ENCODE measurements at places on chromosomes 3 and 15.

DNA sequence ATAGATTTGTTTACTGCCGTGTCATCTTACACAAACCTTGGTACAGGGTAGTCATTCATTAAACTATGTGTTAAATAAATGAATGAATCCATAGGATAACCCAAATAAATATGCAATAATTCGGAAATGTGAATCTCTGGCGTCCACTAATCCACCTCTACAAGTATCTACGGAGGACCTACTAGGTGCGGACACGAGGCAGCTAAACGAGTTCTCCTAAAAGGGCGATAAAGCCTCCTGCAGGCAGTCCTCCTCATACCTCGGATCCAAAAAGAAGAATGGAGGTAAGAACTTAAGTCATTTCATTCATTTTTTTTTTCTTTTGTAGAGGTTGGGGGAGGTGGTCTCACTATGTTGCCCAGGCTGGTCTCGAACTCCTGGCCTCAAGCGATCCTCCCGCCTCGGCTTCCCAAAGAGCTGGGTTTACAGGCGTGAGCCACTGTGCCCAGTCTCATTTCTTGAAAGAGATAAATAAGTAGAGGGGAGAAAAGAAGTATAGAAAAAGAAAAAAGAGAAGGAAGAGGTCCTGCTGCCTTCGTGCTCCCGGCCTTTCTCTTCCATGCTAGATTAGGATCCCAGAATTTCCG, 706 bp upstream of the RPL35A start:
- DNase-seq: no peak

DNA sequence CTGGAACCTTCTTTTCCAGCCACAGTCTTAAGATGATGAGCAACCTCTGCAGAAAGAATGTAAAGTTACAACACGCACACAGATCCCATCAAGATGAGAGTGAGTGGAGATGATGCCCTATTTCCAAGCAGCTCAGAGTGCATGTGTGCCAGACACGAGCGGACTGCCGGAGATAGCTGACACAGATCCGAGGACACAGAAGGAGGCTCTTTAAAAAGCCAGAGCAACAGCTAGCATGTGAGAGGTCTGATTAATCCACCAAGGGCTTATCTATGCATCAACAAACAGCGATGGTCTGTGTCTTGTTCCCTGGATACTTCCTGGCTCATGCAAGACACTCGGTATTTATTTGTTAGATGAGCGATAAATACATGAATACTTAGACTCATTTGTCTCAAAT, 128.6 kb upstream of the DLG1 start:
- no peak for DNase-seq

DNA sequence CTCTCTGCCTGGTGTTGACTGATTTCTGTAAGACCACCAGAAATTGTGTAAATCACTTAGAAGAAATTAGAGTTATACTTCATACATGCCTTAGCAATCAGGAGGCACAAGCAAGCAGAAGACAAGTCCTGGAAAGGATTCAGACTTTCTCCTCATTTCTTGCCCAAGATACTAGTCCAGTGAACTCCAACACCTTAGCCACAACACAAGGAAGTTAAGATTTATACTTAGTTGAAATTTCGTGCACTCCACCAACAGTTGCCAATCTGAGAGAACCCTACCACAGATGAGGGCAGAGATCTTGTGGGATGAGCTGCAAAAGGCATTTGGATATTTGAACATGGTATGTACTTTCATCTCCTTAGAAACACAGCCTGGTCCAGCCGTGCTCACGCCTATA, 2.3 kb downstream of the P3H2 start:
- DNase-seq: no peak

- DNase-seq: no peak
Measured at GRCh38 chr3:34275811-34276210, 477.4 kb downstream of the PDCD6IP start.

- DNase-seq: no peak
Measured at GRCh38 chr3:70933105-70933810, 620.8 kb upstream of the MDFIC2 start.

DNA sequence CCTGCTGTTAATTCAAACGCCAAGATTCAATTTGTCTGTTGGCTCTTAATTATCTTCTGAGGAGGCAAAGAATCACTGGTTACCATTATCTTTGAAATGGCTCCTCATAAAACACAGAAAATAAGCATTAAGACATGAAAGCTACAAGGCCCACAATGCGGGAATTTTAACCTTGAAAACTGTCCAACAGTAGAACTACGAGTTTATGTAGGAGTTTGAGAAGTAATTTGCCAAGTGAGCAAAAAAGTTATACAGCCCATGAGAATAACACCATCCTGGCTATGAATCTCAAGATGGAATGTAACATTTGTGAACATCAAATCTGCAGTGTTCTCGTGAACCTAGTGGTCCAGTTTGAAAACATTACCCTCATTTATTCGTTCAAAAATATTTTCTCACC, 172.5 kb downstream of the ALDH1A2 start:
- no peak for DNase-seq
